Spinal cord (tissue), 10 donors: ENCODE measurements at places on chromosomes 5 and 9. TPM values are rescaled to one million over a fixed set of nuclear protein-coding genes. Genes with fewer than 3 reads are reported as not detected.

DPYSL3 gene
- total RNA-seq, result 370 TPM

CATSPER3 gene
- total RNA-seq, result 0.79 TPM

CCL21 gene
- total RNA-seq, result not detected

KIF27 gene
- total RNA-seq, result 19.4 TPM

PCDHB10 gene
- 9.3 TPM for total RNA-seq

GRM6 gene
- 0.06 TPM for total RNA-seq

OR1J2 gene
- total RNA-seq, result not detected

FRMD3 gene
- 26.8 TPM for total RNA-seq

SLC6A18 gene
- total RNA-seq, result not detected

GRCh38 chr9:120344230-120344629, 235.7 kb downstream of the CDK5RAP2 start:
- H3K4me3 ChIP-seq, result no peak overlapping the region
- peaks cover 7% of the 10 kb centered on the region for H3K4me1 ChIP-seq
- DNase-seq, result no peak

GRCh38 chr9:90476058-90476457, 166.6 kb downstream of the DIRAS2 start:
- no peaks in the 10 kb centered on the region for H3K4me1 ChIP-seq
- no peak for DNase-seq
- H3K36me3 ChIP-seq, result no peaks in the 10 kb centered on the region
- H3K4me3 ChIP-seq, result no peak overlapping the region
- H3K27me3 ChIP-seq, result no peaks in the 10 kb centered on the region

GRCh38 chr5:157900644-157901043, 41.7 kb upstream of the CLINT1 start:
- H3K27ac ChIP-seq, result no peak overlapping the region
- no peak for DNase-seq
- H3K4me3 ChIP-seq, result no peak overlapping the region

DNA sequence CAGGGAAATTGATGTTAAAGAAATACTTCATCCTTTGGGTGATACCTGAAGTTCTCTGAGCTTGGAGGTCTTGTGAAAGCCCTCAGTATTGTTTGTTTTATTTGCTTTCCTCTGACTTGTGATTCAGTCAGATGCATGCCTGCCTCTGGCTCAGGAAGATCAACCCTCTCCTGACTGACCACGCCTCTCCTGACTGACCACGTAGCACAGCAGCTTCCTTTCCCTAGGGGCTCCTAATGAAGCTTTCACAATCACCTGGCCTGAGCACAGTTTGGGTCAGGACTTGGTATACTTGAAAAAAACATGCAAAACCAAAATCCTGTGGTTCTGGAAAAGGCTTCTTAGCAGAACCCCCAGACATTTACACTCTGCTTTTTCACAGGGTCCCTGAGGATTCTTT, 3.8 kb downstream of the TGFBI start:
- H3K27me3 ChIP-seq, result peaks cover 19% of the 10 kb centered on the region
- no peak overlapping the region for H3K27ac ChIP-seq

DNA sequence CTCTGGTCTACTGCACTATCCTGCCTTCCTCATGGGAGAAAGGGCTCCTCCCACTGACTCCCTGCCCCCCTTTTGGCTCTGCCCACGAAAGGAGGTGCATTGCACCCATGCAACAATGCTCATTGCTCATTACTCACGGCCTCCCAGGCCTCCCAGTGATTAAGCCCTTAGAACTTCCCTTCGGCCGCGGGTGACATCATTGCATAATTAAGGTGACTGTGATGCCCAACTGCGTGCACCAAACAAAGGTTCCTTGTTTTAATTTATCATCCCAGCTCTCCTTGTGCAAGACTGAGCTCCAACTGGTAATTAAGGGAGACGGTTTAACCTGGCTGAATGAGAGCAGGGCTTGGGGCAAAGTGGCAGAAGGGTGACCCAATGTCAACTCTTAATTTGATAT, 180.4 kb downstream of the GAS1 start:
- H3K4me1 ChIP-seq, result no peaks in the 10 kb centered on the region
- H3K4me3 ChIP-seq, result no peak overlapping the region
- no peaks in the 10 kb centered on the region for H3K27me3 ChIP-seq

- H3K27ac ChIP-seq, result no peak overlapping the region
- peaks cover 9% of the 10 kb centered on the region for H3K4me1 ChIP-seq
- H3K4me3 ChIP-seq, result no peak overlapping the region
- no peak for DNase-seq
- no peaks in the 10 kb centered on the region for H3K36me3 ChIP-seq
Observed at GRCh38 chr5:10469253-10470050, 27.8 kb downstream of the ROPN1L start.

DNA sequence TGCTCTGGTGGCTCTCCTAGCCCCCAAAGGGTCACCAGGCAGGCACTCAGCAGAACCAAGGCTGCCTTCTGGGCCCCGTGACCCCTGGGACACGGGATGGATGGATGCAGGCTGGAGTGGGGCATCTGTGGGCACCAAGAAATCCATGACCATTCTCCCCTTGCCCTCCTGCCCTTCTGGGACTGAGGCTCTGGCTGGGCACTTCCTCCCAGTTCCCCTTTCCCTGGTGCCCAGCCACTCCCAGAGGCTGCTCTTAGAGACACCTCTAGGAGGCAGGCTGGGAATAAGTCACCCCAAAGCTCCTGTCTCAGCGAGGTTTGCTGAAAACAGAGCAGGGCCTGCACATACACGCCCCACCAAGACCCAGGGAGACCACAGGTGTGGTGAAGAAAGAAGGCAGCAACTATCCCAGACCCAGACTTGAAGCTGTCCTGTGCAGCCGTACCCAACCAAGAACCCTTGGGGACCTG, 943 bp downstream of the STING1 start:
- peak overlapping the region; percentile 29 for H3K4me3 ChIP-seq
- H3K27me3 ChIP-seq, result no peaks in the 10 kb centered on the region
- DNase-seq, result no peak

GRCh38 chr9:128469070-128469469, 13.3 kb downstream of the ODF2 start:
- no peaks in the 10 kb centered on the region for H3K27me3 ChIP-seq
- H3K4me1 ChIP-seq, result no peaks in the 10 kb centered on the region
- DNase-seq, result no peak
- no peak overlapping the region for H3K27ac ChIP-seq
- H3K4me3 ChIP-seq, result no peak overlapping the region

GRCh38 chr5:51386916-51387883, 4.0 kb downstream of the ISL1 start:
- peaks cover 36% of the 10 kb centered on the region for H3K4me1 ChIP-seq
- H3K27me3 ChIP-seq, result peaks cover 98% of the 10 kb centered on the region
- DNase-seq, result no peak
- H3K36me3 ChIP-seq, result no peaks in the 10 kb centered on the region

- no peaks in the 10 kb centered on the region for H3K36me3 ChIP-seq
- H3K4me1 ChIP-seq, result no peaks in the 10 kb centered on the region
- H3K4me3 ChIP-seq, result no peak overlapping the region
Observed at GRCh38 chr9:28961623-28962022, 1388.3 kb upstream of the C9orf72 start.

DNA sequence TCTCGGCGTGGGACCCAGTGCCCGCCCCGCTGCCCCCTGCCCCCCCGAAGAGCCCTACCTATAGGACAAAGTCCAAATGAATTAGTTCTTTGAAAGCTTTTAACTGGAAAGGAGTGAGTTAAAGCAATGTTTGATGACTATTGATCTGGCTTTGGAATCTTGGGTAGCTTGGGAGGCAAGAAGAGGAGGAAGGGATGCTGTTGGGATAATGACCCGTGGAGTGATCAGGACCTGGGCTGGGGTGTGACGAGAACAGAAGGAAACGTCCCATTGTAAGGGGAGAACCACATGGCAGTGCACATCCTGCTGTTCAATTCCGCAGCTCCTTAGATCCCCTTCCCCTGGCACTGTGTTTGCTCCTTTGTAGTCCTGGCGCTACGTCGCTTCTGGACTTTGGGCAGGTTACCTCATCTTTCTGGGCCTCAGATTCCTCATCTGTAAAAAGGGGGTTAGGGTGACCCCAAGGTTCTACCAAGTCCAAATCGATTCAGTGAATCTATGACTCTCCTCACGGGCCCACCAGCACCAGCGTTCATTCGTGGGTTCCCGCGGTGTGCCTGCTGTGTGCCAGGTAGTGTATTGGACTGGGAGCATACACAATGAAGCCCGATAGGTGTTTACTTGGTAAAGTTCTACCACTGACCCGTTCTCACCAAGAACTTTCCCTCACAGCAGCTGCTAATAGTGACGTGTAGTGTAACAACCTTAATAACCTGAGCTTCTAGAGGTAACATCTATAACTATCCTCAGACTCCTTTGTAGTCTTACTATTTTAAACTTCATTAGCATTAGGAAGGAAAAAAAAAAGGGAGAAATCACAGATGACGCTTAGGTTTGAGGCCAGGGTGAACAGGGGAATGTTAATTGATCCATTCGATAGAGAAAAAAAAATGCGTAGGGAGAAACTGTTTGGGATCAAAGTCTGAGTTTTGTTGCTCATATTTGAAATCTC, 1.1 kb upstream of the NADK2 start:
- H3K27me3 ChIP-seq, result no peaks in the 10 kb centered on the region
- peak overlapping the region; percentile 99 for H3K27ac ChIP-seq
- peaks cover 10% of the 10 kb centered on the region for H3K4me1 ChIP-seq
- H3K36me3 ChIP-seq, result no peaks in the 10 kb centered on the region
- no peak for DNase-seq

GRCh38 chr5:158722940-158723339, 376.8 kb downstream of the EBF1 start:
- no peak overlapping the region for H3K27ac ChIP-seq
- no peaks in the 10 kb centered on the region for H3K27me3 ChIP-seq
- peaks cover under 1% of the 10 kb centered on the region for H3K4me1 ChIP-seq
- H3K4me3 ChIP-seq, result no peak overlapping the region

DNA sequence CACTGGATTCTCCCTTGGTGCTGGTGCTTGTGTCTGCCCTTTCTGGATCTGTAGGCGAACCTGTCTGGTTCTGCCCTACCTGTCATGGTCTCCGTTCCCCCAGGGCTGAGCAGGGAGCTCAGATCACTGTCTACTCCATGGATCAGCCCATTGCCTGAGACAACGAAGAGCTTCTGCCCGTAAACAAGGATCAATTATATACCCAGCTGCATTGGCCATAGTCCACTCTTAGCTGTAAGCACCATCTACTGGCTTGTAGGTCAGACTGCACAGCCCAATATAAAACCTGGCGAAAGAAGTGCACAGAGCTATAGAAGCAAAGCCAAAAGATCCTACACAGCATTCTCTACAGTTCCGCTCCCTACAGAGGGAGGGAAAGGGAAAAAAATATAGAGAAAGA, 181.5 kb upstream of the RPS23 start:
- H3K4me1 ChIP-seq, result no peaks in the 10 kb centered on the region
- no peaks in the 10 kb centered on the region for H3K27me3 ChIP-seq
- no peak overlapping the region for H3K27ac ChIP-seq
- no peak for DNase-seq

DNA sequence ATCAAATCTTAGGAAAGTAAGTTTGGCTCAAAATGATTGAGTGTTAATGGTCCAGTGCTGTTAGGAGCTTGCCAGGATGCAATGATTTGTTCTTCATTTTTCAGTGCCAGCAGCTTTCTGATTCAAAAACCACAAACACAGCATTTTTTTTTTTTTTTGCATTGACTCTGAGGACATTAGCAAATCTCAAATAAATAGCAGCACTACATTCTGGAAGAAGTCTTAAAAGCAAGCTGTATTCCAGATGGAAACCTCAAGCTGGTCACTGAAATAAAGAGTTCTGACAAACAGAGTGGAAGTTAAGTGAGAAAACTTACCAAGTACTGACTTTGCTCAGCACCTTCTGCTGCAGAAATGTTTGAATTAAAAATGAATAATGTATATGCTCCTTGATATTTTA, 1653.1 kb upstream of the CDH9 start:
- no peaks in the 10 kb centered on the region for H3K27me3 ChIP-seq
- H3K27ac ChIP-seq, result no peak overlapping the region
- H3K36me3 ChIP-seq, result no peaks in the 10 kb centered on the region
- DNase-seq, result no peak

DNA sequence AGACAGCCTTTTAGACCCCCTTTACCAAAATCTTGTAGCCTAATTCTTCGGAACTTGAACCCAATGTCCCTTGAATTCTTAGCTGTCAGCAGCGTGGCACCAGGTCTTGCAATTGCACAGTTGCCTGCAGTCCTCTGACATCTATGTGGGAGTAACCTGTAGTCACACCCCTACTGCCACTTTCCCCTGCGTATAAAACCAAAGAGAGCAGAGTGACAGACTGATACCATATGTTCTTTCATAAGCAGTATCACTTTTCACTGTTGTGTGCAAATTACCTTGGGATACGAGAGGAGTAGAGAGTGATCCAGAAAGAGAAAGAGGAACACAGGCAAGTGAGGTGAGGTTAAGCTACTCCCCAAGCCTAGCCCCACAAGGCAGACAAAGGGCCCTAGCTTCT, 364.3 kb upstream of the ADAMTSL1 start:
- no peaks in the 10 kb centered on the region for H3K36me3 ChIP-seq
- no peaks in the 10 kb centered on the region for H3K4me1 ChIP-seq
- no peak overlapping the region for H3K27ac ChIP-seq
- H3K27me3 ChIP-seq, result no peaks in the 10 kb centered on the region

GRCh38 chr5:16593628-16594027, 23.2 kb downstream of the RETREG1 start:
- no peak for DNase-seq
- no peak overlapping the region for H3K4me3 ChIP-seq
- H3K36me3 ChIP-seq, result peaks cover 6% of the 10 kb centered on the region
- H3K27ac ChIP-seq, result no peak overlapping the region
- no peaks in the 10 kb centered on the region for H3K27me3 ChIP-seq

- H3K36me3 ChIP-seq, result no peaks in the 10 kb centered on the region
- no peak overlapping the region for H3K4me3 ChIP-seq
- no peak for DNase-seq
- no peak overlapping the region for H3K27ac ChIP-seq
Observed at GRCh38 chr9:125551781-125552180, 155.2 kb downstream of the MAPKAP1 start.

GRCh38 chr5:90546216-90546837, 12.3 kb upstream of the ADGRV1 start:
- H3K27me3 ChIP-seq, result no peaks in the 10 kb centered on the region
- H3K4me3 ChIP-seq, result no peak overlapping the region
- DNase-seq, result no peak

GRCh38 chr5:114097570-114097969, 264.3 kb upstream of the KCNN2 start:
- H3K4me1 ChIP-seq, result no peaks in the 10 kb centered on the region
- no peak for DNase-seq
- H3K36me3 ChIP-seq, result no peaks in the 10 kb centered on the region
- H3K27ac ChIP-seq, result no peak overlapping the region

GRCh38 chr5:128252756-128253155, 169.2 kb downstream of the SLC12A2 start:
- no peak overlapping the region for H3K27ac ChIP-seq
- H3K4me1 ChIP-seq, result no peaks in the 10 kb centered on the region
- H3K27me3 ChIP-seq, result no peaks in the 10 kb centered on the region
- H3K36me3 ChIP-seq, result no peaks in the 10 kb centered on the region
- no peak for DNase-seq

DNA sequence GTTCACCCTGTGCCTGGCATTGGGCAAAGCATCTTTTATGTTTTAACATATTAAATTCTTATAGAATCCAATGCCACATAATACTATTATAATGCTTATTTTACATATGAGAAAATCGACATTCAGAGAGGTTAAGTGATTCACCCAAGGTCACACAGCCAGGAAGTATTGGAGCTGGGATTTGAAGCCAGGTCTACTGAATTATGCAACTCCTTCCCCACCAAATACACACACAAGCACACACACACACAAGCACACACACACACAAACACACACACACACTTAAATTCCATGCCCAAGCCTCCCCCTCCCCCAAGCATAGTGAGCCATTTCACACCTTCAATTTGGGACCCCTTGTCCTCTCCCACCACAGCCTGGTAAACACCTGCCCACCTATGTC, 37.4 kb downstream of the UBE2QL1 start:
- H3K4me1 ChIP-seq, result peaks cover 42% of the 10 kb centered on the region
- peaks cover 10% of the 10 kb centered on the region for H3K36me3 ChIP-seq
- H3K27ac ChIP-seq, result no peak overlapping the region
